Esophagus squamous epithelium (tissue), 5 donors: ENCODE measurements at places on chromosomes 4 and X.

DNA sequence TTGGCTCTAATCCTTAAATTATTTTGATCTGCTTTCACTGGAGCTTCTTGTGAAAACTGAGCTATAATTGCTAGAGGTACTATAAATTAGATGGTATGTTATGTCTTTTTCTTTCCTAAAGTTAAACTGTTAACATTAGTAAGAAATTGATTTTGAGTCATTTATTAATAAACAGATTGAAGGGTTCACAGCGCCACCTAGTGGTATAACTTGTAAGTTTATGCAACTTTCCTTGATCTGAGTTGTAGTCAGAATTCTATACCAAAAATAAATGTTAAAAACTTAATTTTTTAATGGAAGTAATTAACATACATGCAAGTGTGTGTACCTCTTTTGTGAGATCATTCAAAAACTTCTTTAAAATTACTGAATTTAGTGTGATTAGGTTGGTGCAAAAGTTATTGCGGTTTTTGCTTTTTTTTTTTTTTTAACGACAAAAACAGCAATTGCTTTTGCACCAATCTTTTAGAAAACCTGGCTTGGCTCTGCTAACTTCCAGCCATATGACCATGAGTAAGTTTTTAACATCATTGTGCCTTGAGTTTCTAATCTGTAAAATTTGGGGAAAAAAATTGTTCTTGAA, 151.5 kb downstream of the CENPC start:
- no peak for DNase-seq

DNA sequence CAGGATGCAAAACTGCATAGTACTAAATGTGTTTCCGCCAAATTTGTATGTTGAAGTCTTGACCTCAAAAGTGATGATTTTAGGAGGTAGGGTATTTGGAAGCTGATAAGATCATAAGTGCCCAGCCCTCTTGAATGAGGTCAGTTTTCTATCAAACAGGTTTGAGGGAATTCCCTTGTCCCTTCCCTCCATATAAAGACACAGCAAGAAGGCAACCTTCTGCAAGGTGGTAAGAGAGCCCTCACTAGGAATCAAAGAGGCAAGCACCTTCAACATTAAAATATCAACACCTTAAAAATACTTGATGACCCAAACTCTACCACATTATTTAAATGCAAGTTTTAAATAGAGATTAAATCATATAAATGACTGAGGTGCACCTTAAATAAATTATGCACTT, 288.6 kb downstream of the EPHA5 start:
- DNase-seq: no peak

DNA sequence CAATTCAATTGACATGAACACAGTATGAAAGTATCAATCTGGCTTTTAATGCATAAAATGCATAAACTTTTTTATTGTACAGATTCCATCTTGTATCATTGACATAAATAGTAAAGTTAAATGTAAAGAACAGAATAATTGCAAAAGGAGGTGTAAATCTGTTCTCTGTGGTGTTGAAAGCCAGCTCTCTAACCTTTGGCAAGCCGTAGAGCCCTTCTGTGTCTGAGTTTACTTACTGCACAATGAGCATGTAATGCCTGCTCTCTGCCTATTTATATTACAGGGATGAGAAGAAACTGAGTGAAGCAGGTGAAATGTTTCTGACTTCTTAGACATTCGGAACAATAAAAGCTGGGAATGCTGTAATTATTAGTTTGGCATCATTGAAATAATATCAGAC, 389.3 kb upstream of the EPHA5 start:
- no peak for DNase-seq

DNA sequence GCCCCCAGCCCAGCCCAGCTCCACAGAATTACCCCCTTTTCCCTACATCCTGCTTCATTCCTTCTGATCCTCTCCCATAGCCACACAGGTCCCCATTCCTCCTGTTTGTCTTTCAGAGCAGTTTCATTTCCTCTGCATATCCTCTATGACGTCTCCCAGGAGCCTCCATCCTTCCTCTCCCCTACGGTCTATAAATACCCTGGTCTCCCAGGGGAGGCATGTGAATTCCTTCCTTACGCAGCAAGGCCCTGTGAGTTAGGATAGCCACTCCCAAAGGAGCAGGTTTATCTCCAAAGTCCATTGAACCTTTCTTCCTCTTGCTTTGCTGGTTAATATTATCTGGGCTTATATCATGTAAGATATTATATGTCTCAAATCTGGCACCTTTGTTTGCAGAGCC, 8.4 kb upstream of the APLN start:
- no peak for DNase-seq

GRCh38 chr4:1017211-1017610, 5.8 kb downstream of the FGFRL1 start:
- no peak for DNase-seq

- DNase-seq: no peak
Observed at GRCh38 chr4:128604840-128605239, 204.7 kb upstream of the JADE1 start.

DNA sequence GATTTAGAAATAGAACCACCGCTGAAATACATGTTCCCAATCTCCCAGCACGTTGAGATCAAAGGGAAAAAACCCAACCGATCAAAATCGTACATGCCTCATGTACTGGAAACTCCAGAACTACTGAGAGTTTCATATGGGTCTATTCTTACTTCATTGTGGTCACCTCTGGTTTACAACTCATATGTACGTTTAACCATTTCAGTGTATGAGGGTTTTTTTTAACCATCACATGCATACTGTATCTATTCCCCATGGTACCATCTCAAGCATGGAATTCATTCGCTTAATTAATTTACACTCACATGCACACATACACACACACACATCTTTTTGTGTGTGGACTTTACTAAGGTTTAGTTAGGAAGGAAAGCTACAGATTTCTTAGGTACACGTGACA, 46.0 kb upstream of the CLNK start:
- no peak for DNase-seq

DNA sequence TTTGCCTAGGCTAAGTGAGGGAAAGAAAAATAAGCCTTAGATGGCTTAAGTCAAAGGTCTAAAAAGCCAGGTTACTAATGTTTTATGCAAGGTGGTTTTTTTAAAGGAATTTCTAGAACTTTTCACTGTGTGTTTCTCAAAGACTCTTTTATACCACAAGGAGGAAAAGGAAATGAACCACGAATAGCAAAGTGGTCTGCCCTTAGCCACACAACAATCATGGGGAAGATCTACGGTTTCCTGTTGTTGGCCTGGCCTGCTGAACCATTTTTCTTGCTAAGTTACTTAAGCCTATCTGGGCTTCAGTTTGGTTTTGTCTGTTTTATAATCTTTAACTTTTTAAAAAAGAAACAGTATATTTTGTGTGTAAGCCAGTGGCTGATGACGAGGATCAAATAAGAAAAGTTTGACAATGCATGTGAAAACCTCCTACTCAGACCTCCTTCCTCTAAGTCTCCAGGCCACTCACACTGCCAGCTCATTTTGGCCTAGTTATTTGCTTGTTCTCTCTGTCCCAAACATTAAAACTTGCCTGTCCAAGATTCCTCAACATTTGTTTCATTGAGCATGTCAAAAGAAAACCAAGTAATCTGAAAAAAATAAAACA, 56.7 kb upstream of the COL25A1 start:
- DNase-seq: no peak

GRCh38 chr4:86924811-86925210, 10.0 kb upstream of the AFF1 start:
- no peak for DNase-seq

GRCh38 chrX:11244636-11245035, 48.6 kb upstream of the AMELX start:
- DNase-seq: no peak

- DNase-seq: no peak
Observed at GRCh38 chrX:134171661-134172587, 65.1 kb upstream of the CCDC160 start.

GRCh38 chr4:132228676-132229075, 920.4 kb upstream of the PCDH10 start:
- DNase-seq: no peak

DNA sequence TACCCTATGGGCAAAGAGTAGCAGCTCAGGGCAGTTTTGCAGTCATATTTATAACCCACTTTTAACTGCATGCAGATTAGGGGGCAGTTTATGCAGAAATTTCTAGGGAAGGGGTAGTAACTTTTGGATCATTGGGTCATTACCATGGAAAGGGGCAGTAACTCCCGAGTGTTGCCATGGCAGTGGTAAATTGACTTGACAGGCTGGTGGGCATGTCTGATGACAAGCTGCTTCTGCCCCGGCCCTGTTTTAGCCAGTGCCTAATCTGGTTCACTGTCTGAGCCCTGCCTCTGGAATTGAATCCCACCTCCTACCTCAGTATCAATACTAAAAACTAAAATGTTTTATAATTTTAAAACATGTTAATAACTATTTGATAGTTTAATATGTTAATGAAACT, 362.1 kb upstream of the ATOH1 start:
- DNase-seq: no peak

- no peak for DNase-seq
Observed at GRCh38 chr4:31051151-31051550, 331.0 kb downstream of the PCDH7 start.

- DNase-seq: no peak
Observed at GRCh38 chr4:72110886-72111285, 79.1 kb downstream of the NPFFR2 start.

GRCh38 chr4:74158466-74159142, 686 bp downstream of the MTHFD2L start:
- DNase-seq: no peak

DNA sequence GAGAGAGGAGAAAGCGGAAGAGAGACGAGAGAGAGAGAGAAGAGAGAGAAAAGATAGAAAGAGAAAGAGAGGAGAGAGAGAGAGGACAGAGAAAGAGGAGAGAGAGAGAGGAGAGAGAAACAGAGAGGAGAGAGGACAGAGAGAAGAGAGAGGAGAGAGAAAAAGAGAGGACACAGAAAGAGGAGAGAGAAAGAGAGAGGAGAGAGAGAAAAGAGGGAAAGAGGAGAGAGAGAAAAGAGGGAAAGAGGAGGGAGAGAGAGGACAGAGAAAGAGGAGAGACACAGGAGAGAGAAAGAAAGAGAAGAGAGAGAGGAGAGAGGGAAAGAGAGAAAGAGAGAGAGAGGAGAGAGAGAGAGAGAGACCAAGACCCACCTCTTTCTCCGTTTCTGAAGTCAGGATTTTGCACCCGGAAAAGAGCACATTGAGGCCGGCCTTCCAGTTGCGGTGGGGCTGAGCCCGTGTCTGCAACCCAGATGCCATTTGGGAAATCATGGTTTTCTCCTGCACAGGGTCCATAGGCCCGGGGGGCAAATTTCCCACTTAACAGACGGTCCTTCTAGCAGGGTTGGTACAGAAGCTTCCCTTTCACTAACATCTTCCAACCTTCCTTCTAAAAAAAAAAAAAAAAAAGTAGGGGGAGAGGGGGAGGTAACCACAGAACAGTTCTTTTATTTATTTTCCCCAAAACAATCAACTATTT, 60.9 kb downstream of the CRLF2 start:
- no peak for DNase-seq

DNA sequence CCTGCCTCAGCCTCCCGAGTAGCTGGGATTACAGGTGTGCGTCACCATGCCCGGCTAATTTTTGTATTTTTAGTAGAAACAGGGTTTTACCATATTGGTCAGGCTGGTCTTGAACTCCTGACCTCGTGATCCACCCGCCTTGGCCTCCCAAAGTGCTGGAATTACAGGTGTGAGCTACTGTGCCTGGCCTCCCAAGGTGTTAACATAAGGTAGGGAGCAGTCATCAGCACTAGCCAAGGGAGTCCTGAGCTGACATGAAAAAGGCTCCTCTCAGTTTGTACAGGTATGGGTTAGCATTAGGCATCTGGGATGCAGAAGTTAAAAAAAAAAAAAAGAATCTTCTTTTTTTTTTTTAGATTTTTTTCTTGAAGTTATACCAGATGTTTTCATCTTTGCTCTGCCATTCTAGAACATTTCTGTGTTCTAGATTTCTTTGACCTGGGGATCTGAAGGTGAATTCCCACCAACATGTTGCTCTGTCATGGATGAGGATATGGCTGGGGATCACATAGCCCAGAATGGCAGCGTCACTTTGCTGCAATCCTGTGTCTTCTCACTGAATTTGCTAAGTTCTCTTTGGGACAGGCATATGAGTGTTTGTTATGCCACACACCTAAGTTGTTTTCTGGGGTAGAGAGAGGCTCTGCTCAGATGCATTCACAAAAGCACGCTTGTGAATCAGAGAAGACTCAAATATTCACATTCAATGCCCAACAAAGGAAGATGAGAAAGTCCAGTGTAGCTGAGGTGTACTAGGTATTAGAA, 24.4 kb upstream of the PLA2G12A start:
- no peak for DNase-seq

DNA sequence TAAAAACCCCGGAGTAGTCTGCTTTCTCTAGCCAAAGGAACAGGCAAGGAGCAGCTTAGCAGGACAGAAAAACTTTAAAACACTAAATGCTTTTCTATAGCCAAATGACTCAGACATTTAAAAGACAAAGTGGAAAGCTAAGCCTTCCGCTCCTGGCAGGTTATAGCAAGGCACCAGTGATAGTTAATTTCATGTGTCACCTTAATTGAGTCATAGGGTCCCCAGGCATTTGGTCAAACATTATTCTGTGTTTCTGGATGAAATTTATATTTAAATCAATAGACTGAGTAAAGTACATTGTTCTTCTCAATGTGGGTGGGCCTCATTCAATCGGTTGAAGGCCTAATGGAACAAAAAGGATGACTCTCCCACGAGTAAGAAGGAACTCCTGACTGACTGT, 885.7 kb upstream of the ADGRL3 start:
- no peak for DNase-seq

GRCh38 chr4:15961781-15962510, 1.0 kb downstream of the FGFBP2 start:
- DNase-seq: no peak

- DNase-seq: no peak
Observed at GRCh38 chr4:25656031-25656430, 380 bp downstream of the SLC34A2 start.

- DNase-seq: no peak
Observed at GRCh38 chr4:57059890-57060716, 50.1 kb downstream of the IGFBP7 start.

DNA sequence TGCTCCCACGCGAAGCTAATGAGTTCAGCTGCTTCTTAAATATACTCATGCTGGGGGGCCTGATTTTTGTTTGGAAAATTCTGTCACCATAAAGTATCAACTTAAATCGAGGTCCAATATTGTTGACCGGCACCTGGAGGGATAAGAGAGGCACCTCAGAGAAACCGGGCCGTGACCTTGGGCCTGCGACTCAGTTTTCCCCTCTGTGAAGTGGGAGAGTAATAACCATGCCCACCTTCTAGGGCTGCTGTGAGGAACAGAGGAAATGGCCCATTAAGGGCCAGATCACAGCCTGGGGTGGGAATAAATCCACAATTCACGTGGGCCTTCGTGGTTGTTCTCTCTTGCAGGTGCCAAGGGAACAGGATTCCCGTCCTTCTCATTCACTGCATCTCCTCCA, 39.4 kb downstream of the ZBTB49 start:
- no peak for DNase-seq

- no peak for DNase-seq
Observed at GRCh38 chr4:144782345-144782744, 136.4 kb downstream of the HHIP start.

GRCh38 chrX:68061206-68061535, 372.1 kb downstream of the OPHN1 start:
- no peak for DNase-seq

- no peak for DNase-seq
Observed at GRCh38 chr4:111602848-111603247, 542.4 kb upstream of the FAM241A start.
